Right lung (tissue), 10 donors: ENCODE measurements at places on chromosomes 2 and 18.

DNA sequence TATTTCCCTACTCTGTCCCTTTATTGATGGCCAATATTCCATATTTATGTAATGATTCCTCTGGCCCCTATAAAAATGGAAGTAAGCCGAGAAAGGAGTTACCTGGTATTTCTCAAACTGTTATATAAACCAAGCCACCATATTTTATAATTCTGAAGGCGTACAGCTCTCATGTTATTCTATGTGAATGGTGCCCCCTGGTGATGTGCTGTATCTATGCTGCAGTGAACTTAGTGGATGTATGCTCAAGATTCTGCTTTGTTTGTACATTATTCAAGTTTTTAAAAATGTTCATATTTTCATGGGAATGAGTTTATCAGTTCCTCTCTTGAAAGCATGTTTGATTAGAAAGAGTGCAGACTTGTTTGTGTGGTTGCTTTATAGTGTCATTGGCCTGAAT lies 194.5 kb upstream of the LRRTM1 start:
- peak; percentile 12 for DNase-seq

- no peak for DNase-seq
Measured at GRCh38 chr18:51988277-51988676, 351.7 kb upstream of the DCC start.

DNA sequence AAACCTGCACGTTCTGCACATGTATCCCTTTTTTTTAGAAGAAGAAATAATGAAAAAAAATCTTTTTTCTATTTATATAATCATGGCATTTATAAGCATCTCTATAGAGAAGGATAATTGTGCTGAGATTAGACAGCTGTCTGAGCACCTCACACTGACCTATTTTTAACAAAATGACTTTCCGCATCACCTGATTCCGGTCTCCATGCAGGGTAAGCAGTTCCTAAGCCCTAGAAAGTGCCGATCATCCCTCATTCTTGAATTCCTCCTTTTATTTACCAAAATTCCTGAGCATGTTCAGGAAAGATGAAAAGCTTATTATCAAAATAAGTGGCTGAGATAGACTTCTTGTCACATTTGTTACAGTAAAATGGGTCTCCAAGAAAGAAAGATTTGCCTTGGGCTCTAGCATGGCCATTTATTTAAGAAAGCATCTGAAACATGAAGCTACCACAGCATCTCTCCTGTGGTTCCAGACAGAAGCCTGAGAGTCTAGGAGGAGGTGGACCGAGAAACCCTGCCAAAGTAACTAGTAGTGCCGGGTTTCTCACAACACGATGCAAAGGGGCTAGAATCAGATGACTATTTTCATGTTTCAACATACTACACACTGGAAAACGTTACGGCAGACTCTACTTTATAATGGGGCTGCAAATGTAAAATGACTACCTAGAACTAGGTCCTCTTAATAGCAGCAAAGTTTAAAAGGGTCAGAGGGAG lies 670 bp downstream of the GKN1 start:
- DNase-seq = no peak

DNA sequence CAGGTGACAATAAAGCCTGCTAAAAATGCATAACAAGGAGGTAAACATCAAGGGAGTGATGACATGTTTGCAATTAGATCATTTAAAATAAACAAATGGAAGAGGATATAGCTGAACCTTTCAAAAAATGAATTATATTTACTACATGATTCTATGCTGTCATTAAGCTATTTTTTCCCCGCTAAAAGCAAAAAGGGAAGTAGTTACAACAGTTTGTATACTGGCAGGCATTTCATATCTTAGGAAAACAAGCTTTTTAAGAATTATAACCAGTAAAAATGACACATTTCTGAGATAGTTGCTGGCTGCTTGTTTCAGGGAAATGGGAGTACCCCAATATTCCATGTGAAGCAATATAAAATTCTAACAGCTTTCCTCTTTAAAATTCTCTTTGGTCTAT lies 89.1 kb upstream of the ITGB6 start:
- DNase-seq = no peak

DNA sequence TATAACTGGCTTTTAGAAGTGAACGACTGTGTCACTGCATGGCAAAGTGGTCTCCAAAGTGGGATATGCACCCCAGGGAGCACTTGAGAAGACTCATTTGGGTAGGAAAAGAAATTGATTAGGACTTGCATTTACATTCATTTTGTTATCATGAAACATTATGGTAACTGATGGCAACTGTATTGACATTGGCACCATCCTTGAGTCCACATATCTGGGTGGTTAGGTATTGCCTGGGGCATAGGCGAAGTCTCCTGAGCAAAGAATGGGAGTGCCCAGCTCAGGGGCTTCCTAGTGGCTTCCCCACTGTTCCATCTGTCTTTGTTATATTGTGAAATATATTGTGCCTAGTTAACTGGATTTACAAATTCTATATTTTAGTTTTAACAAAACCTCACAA lies 29.2 kb downstream of the SPATS2L start:
- no peak for DNase-seq

- DNase-seq = no peak
Measured at GRCh38 chr18:44590956-44591670, 89.6 kb upstream of the SETBP1 start.

DNA sequence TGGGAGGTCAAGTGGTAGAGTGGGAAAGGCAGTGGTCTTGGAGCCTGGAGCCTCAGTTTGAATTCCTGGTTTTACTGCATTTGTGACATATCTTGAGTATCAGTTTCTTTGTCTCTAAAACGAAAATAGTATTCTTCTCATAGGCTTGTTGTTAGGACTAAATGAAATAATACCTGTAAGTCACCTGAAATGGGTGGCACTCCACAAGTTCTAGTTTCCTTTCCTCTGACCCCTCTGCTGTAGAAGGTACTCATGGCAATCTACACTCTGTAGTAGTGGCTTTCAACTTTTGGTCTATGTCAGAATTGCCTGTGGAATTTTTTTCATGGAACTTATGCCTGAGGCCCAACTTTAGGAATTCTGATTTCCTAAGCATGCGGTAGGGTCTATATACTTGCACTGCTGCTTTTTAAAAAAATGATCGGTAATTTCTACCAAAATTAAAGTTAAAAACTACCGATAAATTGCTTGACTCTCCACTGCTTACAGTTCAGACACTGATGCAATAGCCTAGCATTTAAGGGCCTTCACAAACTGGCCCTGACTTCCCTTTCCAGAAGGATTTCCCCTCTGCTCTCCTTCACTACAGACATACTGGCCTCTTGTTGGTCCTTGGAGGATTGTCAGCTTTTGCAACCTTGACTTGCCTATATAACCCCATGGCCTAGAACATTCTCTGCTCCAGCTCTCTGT lies 47.2 kb downstream of the PLEK start:
- DNase-seq = no peak

DNA sequence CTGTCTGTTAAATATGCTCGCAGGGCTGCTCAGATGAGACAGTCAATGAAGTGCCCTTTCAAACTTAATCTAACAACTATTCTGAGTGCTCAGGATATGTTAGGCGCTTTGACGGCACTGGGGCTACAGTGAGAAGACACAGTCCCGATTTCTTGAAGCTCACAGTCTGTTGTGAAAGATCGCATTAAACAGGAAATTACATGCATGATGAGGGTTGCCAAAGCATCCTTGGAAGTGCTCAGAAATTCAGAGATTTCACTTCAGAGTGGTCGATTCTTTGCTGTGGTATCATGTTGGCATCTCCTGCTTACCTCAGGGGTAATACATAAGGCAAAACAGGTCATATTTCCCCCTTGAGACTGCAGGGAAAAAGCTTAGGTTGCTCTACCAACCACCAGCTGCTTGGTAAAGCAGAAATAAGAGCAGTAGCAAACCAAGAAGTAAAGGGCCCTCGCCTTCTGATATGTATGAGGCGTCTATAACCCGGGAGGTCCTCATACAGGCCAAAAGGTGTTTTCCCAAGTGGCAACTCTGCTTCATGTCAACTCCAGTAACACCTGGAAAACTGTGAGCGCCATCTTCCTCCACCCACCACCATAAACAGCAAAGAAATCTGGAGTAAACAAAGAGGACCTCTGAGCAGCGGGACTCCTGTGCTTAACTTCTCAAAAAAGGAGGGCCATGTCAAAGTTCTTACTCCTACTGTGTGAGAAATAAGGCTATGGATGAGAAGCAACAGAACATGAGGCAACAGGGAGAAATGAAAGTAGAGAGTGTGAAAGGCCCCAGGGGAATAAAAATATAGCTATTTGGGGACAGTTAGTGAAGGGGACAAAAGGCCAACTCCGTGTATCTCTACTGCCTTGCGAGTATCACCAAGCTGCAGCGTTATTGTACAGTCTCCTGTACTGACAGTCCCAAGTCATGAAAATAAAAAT lies 79.3 kb downstream of the CLHC1 start:
- no peak for DNase-seq

GRCh38 chr2:10039658-10040410 lies 3.5 kb upstream of the KLF11 start:
- DNase-seq = no peak

GRCh38 chr18:48991319-48991660 lies 40.5 kb upstream of the SMAD7 start:
- DNase-seq = no peak

DNA sequence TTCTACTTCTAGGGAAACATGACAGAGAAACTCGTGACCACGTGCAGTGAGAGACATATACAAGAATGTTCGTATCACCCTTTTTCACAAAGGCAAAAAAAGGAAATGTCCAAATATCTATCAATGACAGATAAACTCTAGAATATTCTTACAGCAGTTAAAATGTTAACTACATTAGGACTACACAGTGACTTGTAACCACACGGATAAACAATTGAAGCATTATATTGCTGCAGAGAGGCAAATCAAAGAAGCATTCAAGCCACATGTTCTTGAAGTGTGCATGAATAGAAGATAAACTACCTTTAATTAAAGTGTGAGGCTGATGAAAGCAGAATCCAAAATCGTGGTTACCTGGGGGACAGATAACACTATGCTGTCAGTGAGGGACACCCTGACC lies 935.3 kb upstream of the KLHL29 start:
- no peak for DNase-seq

GRCh38 chr18:8938817-8939216 lies 163.7 kb upstream of the NDUFV2 start:
- DNase-seq = no peak

DNA sequence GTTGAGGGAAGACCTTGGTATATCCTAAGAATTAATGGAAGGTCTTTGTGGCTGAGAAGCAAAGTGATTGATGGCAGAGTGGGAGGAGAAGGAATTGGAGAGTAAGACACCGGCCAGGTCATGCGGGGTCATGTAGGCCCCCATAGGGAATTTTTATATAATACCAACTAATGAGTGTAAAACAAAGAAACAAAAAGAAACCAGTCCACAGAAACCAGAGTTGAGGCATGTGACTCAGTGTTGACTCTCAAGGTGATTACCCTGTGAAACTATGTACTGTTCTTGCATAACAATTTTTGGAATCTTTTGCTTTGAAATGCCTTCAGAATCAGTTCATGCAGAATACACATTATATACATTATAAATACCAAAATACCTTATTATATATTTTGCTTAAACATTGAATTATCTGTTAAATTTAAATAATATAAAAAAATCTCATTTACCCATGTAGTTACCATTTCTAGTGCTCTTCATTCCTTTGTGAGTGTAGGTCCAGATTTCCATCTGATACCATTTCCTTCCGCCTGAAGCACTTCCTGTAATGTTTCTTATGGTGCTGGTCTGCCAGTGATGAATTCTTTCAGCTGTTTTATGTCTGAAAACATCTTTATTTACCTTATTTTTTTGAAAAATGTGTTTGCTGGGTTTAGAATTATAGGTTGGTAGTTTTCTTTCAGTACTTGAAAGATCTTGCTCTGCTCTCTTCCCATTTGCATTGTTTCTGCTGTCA lies 8.6 kb downstream of the CLIP4 start:
- no peak for DNase-seq

- DNase-seq = no peak
Measured at GRCh38 chr2:189770590-189771322, 8.2 kb upstream of the OSGEPL1 start.

- no peak for DNase-seq
Measured at GRCh38 chr2:75952173-75952572, 241.5 kb upstream of the GCFC2 start.

- DNase-seq = no peak
Measured at GRCh38 chr2:106885329-106885728, 638 bp downstream of the ST6GAL2 start.

GRCh38 chr2:168050377-168050776 lies 197.0 kb downstream of the STK39 start:
- no peak for DNase-seq

GRCh38 chr2:161049559-161049958 lies 110.7 kb upstream of the TANK start:
- no peak for DNase-seq

DNA sequence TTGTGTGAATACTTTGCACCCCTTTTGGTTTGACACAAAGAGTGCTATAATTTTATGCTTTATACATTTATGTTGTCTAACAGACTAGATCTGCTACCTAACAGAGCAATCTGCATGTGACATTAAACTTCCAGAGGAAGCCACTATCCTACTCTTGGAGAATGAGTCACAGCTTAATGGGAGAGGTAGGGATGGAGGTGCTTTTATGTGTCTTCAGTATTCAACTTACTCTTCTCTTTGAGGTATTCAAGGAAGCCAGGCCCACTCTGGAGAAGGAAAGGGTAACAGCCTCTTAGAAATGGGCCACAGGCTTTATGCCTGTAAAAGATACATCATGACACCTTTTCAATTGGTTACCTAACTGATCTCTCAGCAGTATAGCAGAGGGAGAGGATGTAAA lies 85.8 kb upstream of the NEUROD1 start:
- no peak for DNase-seq

- DNase-seq = peak; percentile 7
Measured at GRCh38 chr2:139366681-139367080, 586.5 kb upstream of the NXPH2 start.

DNA sequence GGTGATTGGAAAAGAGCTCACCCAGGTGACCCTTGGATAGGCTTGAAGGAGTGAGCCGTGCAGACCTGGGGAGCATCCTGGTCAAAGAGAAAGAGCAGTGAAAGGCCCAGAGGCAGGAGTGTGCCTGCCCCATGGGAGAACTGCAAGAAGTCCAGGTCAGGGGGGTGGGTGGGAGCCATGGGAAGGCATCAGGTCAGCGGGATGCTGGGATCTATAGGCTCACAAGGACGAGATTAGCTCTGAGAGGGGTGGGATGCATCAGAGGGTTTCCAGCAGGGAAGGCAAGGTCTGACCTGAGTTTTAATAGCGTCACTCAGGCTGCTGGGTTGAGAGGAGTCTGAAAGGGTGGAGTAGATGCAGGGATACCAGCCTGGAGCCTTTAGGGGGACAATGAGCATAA lies 158.6 kb downstream of the SMAD7 start:
- DNase-seq = no peak

DNA sequence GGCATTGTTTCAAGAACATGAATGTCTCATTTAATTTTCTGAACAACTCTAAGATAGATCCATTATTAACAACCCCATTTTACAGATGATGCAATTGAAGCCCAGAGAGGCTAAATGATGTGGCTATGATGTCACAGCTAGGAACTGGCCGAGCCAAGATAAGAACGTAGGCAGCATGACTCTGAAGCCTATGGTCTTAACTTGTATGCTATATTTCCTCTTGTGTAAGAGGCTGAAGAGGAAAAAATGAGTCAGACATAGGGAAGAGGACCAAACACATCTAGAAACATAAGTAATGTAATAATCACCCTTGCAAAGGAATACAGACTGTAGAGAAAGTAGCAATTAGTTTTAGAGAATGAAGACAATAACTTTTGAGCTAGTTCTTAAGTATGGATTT lies 416.8 kb downstream of the FIGN start:
- DNase-seq = no peak

GRCh38 chr2:48357351-48357750 lies 172.6 kb upstream of the STON1 start:
- no peak for DNase-seq

GRCh38 chr18:51659781-51660180 lies 462.3 kb upstream of the MEX3C start:
- DNase-seq = no peak

- no peak for DNase-seq
Measured at GRCh38 chr2:158953454-158953853, 15.0 kb upstream of the TANC1 start.
